Fibroblast of skin of abdomen (primary cell): ENCODE measurements at places on chromosomes 4 and X.
A peak's percentile ranks its signal among the peaks of the same experiment; 100 is the strongest.

- DNase-seq, result no peak
These were observed 595.6 kb downstream of the TRAM1L1 start for GRCh38 chr4:116489739-116490138.

GRCh38 chr4:104235967-104236366 lies 258.7 kb downstream of the CXXC4 start:
- no peak for DNase-seq

DNA sequence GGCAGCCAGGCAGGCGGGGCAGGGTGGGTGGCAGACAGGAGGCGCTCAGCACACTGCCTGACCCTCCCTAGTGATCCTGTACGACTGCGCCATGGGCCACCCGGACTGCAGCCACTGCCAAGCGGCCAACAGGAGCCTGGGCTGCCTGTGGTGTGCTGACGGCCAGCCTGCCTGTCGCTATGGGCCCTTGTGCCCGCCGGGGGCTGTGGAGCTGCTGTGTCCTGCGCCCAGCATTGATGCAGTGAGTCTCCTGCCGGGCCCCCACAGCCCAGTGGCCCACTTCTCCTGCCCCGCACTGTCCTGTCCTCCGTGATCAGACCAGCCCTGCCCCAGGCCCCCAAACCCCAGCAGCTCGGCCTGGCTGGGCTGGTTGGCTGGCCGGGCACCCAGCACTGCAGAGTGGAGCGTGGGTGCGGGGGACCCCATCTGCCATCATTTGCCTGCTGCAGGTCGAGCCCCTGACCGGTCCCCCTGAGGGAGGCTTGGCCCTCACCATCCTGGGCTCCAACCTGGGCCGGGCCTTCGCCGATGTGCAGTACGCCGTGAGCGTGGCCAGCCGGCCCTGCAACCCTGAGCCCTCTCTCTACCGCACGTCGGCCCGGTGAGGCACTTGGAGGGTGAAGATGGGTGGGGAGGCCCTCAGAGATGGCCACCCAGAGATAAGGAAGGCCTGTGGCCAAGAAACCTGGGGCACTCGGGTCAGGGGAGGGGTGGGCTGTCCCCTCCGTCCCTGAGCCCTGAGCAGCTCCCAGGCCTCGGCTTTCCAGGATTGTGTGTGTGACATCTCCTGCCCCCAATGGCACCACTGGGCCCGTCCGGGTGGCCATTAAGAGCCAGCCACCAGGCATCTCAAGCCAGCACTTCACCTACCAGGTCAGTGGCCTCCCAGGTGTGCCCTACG lies 7.6 kb downstream of the PLXNB3 start:
- no peak for DNase-seq

- DNase-seq, result no peak
These were observed 88.9 kb downstream of the ZNF674 start for GRCh38 chrX:46456125-46456922.

DNA sequence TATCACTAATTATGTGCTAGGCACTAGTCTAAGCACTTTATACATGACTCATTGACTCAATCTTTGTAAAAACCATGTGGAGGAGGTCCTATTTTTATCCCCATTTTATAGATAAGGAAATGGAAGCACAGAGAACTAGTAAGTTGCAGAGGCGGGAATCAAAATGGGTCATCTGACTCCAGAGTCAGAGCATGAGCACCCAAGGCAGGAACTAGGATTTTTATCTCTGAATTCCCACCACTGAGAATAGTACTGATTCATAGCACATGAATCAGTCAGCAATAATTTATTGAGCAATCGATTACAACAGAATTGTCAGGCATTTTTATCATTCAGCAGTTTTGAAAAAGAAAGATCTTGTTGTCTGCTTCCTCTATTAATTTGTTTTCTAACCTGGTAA lies 19.3 kb downstream of the SCARB2 start:
- peak; percentile 92 for DNase-seq

DNA sequence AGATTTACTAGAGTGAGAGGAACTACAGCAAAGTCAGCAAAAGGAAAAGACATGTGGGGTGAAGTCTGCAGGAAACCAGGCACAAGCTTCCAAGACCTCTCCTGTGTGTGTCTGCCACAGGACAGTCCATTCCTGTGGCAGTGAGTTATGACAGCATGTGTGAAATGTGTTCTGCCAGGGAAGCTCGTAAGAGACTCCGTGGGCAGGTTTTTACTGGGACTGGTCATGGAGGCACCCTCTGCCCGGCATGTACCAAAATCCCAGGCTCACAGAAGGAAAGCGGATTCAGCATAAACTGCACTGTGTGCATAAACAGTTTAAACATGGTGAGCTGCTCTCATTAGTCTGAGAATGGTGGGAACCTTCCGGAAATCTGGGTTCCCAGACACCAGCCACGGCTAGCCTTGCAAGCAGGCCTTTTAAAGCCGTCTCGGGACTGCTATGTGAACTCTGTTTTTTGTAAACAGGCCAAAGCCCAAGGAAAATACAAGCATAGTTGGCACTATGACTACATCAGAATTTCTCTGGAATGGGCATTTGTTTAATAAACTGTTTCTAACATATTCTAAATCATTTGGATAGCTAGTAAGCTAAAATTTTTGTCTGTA lies 288.5 kb downstream of the TENM3 start:
- DNase-seq, result no peak

DNA sequence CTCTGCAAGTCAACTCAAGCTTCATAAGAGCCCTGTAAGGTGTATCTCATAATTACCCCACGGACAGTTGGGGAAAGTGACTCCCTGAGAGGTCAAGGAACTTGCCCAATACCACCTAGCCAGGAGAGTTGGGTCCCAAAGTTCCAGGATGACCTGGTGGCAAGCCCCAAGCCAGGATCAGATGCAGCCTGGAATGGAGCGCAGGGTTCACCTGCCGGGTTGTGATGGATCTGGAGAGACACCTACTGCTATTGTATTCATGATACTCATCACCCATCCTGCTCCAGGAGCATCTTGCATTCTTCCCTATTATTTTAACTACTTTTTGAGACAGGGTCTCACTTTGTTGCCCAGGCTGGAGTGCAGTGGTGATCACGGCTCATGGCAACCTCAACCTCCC lies 36.1 kb downstream of the ZBTB49 start:
- DNase-seq, result no peak

GRCh38 chr4:182901337-182901736 lies 15.8 kb downstream of the DCTD start:
- no peak for DNase-seq

- DNase-seq, result no peak
These were observed 9.3 kb downstream of the C4orf54 start for GRCh38 chr4:99648321-99648720.

DNA sequence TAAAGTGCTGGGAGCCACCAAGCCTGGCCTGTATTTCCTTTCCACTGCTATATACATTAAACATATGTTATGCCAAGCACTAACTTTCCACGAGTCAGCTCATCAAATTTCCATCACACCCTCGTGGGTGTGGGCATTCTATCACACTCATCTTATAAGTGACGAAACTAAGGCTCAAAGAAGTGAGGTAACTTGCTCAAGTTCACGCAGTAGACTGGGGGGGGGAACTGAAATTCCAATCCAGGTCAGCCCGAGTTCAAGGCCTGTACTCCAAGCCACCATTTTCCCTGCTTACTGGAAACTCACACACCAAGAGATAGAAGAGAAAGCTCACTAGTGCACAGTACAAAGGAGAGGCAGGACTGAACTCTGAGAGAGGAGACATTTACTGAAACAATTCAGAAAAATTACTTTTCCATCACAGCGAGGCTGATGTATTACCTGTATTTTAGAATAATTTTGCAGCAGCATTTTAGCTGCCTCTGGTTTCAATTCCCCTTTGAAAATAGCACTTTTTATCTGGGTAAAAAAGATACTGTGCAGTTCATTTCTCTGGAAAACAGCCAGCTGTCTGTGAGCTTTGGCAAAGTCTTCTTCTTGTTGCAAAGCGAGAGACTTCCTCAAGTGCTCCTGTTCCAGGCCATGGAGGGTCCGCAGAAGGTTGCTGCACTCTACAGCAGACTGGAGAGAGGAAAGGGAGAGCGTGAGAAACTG lies 76.8 kb downstream of the EVC2 start:
- DNase-seq, result peak; percentile 26

GRCh38 chr4:123783151-123783790 lies 386.7 kb downstream of the SPRY1 start:
- DNase-seq, result peak; percentile 66
